ENCODE measurements at places on chromosomes 11 and 22.

DNA sequence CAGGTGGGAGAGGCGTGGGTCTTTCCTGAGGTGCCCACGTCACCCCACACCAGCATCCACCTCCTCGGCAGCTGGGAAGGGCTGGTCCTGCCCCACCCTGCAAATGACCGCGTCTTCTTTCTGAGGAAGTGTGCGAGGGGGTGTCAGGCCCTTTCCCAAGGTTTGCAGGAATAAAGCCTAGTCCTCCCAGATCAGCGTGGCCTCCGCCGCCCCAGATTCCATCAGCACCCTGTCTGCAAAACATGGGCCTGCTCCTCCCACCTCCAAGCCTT is 14.4 kb upstream of the SLC39A13 start:
- no peak for DNase-seq

GRCh38 chr11:14386895-14387480 is 28.0 kb upstream of the RRAS2 start:
- DNase-seq, result peak; percentile 17

DNA sequence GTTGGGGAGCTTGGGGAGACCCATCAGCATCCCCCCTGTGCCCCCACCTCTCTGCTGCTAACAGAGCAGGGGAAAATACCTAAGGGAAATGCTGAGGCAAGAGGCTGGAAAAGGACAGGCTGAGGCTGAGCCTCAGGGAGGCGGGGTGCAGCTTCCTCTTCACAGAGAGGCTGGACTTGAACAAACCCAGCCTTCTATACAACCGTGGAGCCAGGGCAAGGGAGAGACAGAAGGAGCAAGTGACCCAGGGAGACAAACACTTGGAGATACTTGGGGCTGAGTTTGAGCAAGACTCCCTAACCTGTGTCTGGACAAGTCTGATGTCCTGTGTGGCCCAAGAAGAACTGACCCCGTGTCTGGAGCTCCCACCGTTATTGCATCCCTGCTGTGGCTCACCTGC is at the start of gene SLCO2B1:
SLCO2B1 (plus strand) TSS at position 229 of the 400 bp plus-strand sequence. CDS start 275 bp downstream, outside the sequence.
- DNase-seq, result no peak

DNA sequence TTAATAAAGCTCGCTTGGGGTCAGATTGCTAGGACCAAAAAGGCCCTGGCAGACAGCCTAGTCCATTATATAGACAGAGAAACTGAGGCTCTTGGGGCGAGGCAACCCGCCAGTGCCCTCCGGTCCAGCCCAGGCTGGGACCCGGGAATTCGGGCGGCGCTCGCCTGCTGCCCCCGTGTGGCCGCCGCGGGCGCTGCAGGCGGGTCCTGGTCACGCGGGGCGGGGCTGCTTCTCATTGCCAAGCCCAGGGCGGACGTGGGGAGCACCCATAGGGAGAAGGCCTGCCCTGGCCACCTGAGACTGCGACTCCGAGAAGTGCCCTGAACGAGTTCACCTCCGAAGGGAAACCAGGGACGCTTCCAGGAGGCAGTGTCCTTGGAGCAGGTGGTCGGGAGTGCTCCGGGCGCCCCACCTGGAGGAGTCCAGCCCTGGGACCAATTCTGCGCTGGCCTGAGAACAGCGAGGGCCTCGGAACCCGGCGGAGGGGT is 36.0 kb upstream of the CSNK1E start:
- no peak for DNase-seq

- no peak for DNase-seq
Measured at GRCh38 chr11:12215181-12215593, 104.8 kb downstream of the MICAL2 start.

DNA sequence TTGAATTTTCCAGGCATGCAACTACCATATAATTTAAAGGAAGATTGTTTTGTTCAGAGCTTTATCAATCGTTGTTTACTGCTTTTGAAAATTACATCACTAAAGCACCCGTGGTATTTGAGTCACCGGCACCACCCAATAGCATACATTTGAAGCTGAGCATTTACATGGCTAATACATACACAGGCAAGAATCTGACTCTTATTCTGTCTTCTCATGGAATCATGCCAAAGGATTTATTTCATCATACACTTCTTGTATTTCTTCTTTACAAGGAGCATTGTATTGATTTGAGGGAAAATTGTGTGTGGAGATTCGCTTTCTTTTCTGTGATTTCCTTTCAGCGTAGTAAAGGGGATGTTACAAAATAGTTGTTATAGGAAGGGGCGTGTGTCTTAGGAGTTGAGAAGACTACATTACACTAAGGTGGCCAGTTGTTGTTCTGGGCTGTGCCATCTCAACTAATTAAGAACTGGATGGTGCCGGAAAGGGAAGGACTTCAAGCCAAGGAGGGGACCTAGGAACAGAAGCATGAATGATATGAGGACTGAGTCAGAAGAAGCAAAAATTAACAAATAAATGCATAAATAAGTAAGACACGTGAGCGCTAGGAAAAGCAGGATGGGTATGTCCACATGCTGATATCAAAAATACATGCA is 12.9 kb upstream of the CD3E start:
- DNase-seq, result no peak

Measured in urinary bladder (tissue), 4 donors.